ENCODE measurements at places on chromosomes 1 and 21.

GRCh38 chr1:209398313-209398991 is 185.1 kb upstream of the CAMK1G start:
- no peak for DNase-seq

- no peak for DNase-seq
Observed at GRCh38 chr1:78650114-78650660, 556 bp downstream of the IFI44 start.

GRCh38 chr21:31931644-31932469 is 59.0 kb downstream of the HUNK start:
- no peak for DNase-seq

GRCh38 chr1:203519053-203519840 is 25.3 kb downstream of the OPTC start:
- no peak for DNase-seq

DNA sequence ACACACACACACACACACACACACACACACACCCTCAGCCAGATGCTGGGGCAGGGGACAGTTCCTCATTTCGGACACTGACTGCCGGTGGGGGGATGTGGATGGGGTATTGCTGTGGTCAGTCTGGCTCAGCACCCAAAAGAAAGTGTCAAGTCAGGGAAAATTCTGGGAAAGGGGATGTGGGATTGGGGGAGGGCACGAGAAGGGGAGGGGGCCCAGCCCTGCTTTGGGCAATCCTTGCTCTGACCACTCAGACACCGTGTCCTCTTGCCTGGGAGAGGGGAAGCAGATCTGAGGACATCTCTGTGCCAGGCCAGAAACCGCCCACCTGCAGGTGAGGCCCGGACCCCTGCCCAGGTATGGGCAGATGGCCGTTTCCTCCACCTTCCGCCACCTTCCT is at the start of gene C1QC:
C1QC (plus strand) TSS at position 253 of the 400 bp plus-strand sequence. CDS start 391 bp downstream, outside the sequence.
- no peak for DNase-seq

DNA sequence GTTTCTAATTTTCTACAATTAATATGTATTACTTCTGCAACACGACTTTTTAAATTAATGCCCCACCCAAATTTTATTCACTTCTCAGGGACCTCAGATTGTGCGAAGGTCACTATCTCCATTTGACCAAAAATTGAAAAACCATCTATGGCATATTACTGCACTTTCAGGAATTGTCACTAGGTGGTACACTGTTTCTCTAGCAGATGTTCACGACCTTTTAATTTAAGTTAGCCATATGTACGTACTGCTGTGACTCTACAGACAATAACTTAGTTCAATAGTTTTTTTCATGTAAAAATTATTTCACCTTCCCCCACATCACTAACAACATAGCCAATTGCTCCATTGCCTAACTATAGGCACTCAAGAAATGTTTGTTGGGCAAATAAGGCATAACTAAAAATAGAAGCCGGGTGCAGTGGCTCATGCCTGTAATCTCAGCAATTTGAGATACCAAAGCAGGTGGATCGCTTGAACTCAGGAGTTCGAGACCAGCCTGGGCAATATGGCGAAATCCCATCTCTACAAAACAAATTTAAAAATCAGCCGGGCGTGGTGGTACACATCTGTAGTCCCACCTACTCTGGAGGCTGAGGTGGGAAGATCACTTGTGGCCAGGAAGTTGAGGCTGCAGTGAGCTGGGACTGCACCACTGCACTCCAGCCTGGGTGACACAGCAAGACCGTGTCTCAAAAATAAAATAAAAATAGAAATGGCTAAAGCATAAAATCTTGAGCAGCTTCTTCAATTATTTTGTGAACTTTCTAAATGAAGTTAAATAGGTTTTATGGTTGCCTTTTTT is 75.7 kb upstream of the PKN2 start:
- DNase-seq: no peak

- DNase-seq: no peak
Observed at GRCh38 chr1:234554698-234555311, 55.2 kb downstream of the IRF2BP2 start.

DNA sequence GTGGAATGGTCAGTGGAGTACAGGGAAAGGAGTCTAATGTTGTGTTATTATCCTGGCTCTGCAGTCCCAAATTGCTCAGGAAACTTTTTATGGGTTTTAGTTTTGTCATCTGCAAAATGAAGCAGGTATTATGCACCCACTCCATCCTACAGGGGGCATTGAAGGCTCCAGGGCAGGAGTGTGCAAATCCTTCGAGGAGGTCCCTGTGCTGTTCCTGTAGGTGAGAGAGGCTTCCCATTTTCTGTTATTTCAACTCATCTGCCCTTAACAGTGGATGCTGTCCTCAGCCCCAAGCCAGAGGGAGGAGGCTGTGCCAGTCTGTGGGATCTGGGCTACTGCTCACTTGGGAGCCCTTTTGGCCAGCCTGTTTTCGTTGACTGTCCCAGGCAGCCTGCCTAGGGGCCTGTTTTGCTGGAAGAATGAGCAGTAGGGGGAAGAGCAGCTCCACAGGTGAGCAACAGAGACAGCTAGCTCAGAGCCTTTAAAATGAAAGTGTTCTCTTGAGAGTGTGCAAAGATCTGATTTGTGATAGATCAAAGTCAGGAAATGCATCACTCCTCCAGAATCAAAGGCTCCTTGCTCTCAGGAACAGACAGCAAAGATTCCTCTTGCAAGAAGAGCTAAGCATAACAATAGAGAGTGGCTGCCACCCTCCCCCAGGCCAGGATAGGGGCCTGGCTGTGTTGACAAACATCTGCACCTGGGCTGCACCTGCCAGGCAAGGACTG is 317.6 kb upstream of the PROX1 start:
- DNase-seq: no peak

- DNase-seq: no peak
Observed at GRCh38 chr1:115327270-115327669, 10.8 kb downstream of the NGF start.

DNA sequence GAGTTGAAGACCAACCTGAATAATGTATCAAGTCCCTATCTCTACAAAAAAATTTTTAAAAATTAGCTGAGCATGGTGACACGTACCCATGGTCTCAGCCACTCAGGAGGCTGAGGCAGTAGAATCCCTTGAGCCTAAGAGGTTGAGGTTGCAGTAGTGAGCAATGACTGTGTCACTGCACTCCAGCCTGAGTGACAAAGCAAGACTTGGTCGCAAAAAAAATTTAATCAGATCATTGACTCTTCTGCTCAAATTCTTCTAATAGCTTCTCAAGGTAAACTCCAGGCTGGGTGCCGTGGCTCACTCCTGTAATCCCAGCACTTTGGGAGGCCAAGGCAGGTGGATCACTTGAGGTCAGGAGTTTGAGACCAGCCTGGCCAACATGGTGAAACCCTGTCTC is 85.9 kb upstream of the PUM1 start:
- no peak for DNase-seq

GRCh38 chr1:199954699-199955098 is 72.8 kb upstream of the NR5A2 start:
- no peak for DNase-seq

DNA sequence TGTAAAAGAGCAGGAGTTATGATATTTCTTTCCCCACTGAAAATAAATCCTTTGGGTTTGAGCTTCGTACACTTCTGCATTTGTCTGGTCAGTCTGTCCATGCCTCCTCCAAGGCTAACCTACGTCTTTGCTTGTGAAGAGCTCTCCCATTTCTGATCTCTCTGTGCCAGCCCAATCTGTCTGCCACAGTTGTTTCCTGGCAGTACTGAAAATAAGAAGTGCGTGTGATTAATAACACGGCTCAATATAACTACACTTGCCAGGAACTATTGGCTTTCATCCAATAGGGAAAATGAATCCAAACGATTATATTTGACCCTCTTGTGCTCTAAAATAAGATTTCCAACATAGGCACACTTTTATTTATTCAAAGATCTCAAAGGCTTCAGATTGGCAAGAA is 19.2 kb upstream of the COL24A1 start:
- DNase-seq: no peak

DNA sequence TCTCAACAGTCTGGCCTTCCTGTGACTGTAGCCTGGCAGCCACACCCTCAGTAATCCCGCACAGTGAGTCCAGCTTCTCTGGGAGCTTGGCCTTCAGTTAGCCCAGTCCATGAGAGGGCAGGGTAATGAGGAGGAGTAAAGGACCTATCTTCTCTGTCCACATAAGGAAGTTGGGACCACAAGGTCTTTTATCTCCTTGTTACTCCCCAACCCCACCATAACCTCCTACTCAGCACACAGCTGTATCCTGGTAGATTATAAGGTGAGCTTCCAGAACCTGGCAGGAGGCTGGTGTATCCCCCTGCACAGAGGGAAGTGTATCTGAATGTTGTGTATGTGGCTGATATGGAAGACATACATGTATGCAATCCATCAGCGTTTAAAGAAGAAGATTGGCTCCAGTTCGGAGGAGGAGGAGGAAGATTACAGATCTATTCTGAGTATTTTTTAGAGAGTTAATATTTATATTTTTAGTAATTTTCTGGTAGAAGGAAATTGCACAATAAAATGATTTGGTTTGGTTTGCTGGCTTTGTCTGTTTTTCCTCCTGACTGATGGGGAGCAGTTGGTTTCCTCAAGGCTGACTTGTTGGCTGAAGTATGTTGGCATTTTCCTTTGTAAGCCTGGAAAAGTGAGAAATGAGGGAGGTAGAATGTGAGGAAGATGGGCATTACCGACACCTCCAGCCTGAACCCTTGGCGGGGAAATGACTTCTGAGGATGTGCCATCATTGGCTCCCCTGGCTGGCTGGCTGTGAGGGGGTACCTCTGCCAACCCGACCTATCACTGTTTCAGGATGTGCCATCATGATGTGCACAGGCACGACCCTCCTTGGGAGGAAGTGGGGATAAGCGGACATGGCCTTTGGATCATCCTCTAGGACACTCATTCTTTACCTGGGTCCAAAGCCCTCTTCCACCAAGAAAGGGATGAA is 5.0 kb downstream of the C1orf226 start:
- DNase-seq: no peak

- DNase-seq: no peak
Observed at GRCh38 chr1:2429780-2430591, 17.6 kb upstream of the PEX10 start.

- no peak for DNase-seq
Observed at GRCh38 chr1:182244451-182244850, 147.1 kb downstream of the GLUL start.

GRCh38 chr1:2224170-2224584 is 3.9 kb upstream of the SKI start:
- DNase-seq: no peak

- DNase-seq: no peak
Observed at GRCh38 chr1:20318521-20318920, 27.8 kb downstream of the VWA5B1 start.

GRCh38 chr1:154353460-154353904 is 28.2 kb downstream of the ATP8B2 start:
- no peak for DNase-seq

- DNase-seq: no peak
Observed at GRCh38 chr1:43274125-43274803, 4.5 kb downstream of the TMEM125 start.

GRCh38 chr1:36161641-36162531 is 5.9 kb downstream of the MAP7D1 start:
- DNase-seq: no peak

DNA sequence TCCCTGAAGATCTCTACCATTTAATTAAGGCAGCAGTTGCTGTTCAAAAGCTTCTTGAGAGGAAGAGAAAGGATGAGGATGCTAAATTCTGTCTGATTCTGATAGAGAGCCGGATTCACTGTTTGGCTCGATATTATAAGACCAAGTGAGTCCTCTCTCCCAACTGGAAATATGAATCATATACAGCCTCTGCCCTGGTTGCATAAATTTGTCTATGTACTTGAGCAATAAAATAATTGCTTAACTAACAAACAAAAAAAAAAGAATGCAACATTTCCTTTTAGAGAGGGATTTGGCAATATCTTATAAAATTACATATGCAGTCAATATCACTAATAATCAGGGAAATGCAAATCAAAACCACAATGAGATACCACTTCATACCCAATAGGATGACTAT is 26.8 kb downstream of the ALDH9A1 start:
- no peak for DNase-seq

- no peak for DNase-seq
Observed at GRCh38 chr1:181632960-181633359, 149.6 kb downstream of the CACNA1E start.

All from nucleus accumbens (tissue), 56 donors.